ENCODE measurements at places on chromosomes 13 and 19. TPM values are rescaled to one million over a fixed set of nuclear protein-coding genes. Genes with fewer than 3 reads are reported as not detected.

FAM32A gene
- polyA plus RNA-seq, result 150 TPM

ZSCAN4 gene
- polyA plus RNA-seq, result not detected

VSTM1 gene
- not detected for polyA plus RNA-seq

AMH gene
- polyA plus RNA-seq, result not detected

NCCRP1 gene
- polyA plus RNA-seq, result not detected

VSIG10L gene
- polyA plus RNA-seq, result not detected

GRCh38 chr19:17719730-17720400 lies 585 bp downstream of the MAP1S start:
- DNase-seq, result no peak

GRCh38 chr13:59730026-59730425 lies 433.7 kb downstream of the DIAPH3 start:
- no peak for DNase-seq

DNA sequence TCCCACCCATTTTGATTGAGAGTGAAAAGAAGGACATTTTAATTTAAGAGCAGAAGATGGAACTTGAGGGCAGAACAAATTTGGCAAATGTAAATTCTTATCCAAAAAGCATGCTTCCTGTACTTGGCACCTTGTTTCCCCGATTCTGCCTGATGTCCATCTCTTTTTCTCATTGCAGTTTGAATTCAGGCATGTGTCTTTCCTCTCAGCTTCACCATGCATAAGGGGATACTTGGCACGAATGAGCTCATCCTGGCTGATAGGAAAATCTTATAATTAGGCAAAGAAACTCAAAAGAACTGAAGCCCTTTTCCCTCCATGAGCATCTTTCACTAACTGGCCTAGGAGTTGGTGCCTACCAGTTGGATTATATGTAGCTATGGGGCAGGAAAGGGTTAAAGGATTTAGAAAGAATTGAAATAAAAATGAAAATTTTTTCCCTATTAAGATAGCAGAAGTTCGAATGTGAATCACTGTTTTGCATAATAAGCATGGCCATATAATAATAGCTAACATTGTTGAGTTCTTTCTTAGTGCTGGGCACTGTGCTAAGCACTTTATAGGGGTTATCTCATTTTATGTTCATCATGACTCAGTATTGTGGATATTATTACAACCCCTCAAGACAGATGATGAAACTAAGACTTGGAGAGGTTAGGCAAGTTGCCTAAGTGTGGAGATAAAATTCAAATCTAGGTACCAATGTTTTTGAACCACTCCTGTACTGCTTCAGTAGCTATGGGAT lies 386.6 kb downstream of the KCNRG start:
- no peak for DNase-seq

DNA sequence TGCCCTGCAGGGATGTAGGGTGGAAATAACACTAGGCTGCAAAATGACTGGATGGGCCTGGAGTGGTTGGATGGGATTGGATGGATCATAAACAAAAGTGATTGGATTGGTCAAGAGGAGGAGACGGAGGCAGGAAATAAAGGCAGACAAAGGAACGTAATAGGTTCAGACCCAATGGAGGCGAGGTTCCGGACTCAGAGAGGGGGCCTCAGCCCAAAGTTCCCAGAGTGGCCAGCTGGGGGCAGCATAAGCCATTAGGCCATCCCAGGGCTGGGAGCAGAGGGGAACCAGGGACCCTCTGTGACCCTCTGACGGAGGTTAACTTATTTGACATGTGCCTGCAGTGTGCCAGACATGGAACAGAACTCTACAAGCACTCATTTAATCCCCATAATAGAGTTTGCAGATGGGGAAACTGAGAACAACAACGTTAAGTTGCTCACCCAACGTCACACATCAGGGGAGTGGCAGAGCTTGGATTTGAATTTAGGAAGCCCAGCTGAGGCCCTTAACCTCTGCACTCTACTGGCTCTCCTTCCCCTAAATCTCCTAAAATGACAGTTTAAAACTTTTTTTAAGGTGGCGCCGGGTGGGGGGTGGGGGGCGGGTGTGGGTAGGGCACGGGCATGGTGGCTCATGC lies 15.3 kb upstream of the MAP1S start:
- peak; percentile 72 for DNase-seq

GRCh38 chr13:95256091-95256490 lies 45.2 kb downstream of the ABCC4 start:
- DNase-seq, result no peak

- DNase-seq, result no peak
Observed at GRCh38 chr19:46861691-46862502, 1.1 kb downstream of the ARHGAP35 start.

- no peak for DNase-seq
Observed at GRCh38 chr19:13885826-13886365, 9.0 kb downstream of the NANOS3 start.

GRCh38 chr19:47122359-47123335 lies 8.0 kb upstream of the SAE1 start:
- no peak for DNase-seq

DNA sequence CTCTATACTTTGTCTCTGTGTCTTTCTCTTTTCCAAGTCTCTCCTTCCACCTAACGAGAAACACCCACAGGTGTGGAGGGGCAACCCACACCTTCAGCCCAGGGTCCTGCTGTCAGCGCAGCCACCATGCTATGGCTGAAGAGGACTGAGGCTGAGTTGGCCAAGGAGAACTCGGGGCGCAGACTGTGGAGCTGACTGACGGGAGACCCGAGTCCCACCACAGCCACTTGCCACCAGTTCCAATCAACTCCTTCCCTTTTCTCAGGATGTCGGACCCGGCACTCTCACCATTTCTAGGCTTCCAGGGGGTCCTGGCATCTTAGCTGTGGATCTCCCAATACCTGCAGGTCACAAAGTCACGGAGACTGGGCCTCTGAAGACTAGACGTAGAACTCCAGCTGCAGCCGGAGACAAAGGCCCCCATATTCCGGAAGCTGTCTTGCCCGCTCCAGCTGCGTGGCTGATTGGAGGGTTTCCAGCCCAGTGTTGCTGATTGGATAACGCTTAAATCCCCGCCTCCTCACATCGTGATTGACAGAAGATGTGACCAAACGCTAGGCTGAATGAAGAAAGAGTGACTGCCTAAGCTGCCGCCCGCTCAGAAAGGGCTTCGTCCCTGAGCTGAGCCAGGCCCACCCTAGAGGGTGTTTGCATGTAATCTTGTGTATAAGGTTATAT lies 63.6 kb downstream of the ZNF429 start:
- peak; percentile 86 for DNase-seq

DNA sequence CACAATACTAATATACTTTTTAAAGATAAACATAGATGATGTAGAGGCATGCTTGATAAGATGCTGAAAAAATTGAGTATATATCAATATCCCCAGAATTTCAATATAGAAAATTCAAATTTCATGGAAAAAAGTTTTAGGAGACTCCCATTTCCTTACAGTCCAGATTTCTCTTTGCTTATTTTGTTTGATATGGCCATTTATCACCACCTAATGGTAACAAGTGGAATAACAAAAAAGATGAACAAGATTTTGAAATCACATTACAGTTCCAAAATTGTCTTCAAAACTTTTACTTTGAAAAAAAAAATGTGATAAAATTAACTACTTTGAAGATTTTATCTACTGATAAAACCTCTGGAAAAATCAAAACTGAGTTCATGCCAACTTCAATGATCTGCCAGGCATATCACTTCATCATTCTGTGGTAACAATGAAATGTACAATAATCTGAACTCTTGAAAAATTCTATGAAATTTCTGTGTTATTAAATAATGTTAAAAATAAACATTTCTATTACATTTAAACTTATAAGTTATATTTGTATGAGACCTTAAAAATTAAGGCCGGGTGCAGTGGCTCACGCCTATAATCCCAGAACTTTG lies 17.5 kb downstream of the MIPEP start:
- DNase-seq, result no peak

- no peak for DNase-seq
Observed at GRCh38 chr19:48445256-48445605, 552 bp upstream of the GRWD1 start.

DNA sequence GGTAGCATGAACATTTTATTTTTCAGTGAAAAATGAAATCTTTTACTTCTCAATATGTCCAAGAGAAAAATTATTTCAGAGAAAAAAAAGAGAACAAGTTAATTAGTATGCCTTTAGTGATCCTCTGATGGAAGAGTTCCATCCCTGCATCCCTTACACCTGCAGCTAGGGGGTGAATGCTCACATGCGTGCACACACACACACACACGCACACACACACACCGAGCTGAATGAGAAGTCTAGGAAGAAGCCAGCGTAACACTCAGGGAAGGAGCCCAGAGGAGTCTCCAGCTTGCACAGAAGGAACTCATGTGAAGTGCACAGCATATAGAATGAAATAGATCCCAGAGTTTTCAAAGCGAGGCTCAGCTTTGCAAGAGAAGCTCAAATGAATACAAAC lies 510.5 kb downstream of the IRS2 start:
- DNase-seq, result no peak

DNA sequence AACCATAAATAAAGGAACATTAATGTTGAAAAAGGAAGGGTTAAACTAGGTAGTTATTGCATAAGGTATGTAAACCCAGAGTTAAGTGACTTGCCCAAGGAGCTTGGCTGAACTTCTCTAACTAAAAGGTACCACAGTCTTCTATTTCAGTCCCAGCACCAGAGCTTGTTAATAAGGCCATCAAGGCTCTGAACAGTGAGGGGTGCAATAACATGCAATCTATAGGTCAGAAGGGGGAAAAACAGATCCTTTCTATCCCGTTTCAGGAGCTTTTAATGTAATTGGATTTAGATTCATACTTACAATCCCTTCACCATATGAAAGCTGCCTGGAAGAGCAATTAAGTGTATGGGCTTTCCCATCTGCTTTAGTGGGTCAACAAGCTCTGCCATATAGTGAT lies 441.5 kb upstream of the SPRY2 start:
- DNase-seq, result no peak
